T-helper 17 cell (primary cell): ENCODE measurements at places on chromosomes 2 and 18. TPM values are rescaled to one million over a fixed set of nuclear protein-coding genes. Genes with fewer than 3 reads are reported as not detected.

- DNase-seq, result no peak
Measured at GRCh38 chr2:1968209-1968987, 224.1 kb upstream of the PXDN start.

GRCh38 chr18:54824761-54825160 is 3.5 kb upstream of the RAB27B start:
- no peak for DNase-seq

- DNase-seq, result no peak
Measured at GRCh38 chr2:149394864-149395263, 64.5 kb downstream of the LYPD6 start.

Gene B3GNT7
- 0.22 TPM for total RNA-seq

Gene HS1BP3
- 13.7 TPM for total RNA-seq
